Cardiac fibroblast (primary cell): ENCODE measurements at places on chromosomes 16 and 17.

GRCh38 chr16:65415460-65415859 lies 293.6 kb upstream of the CDH11 start:
- no peak for DNase-seq

GRCh38 chr17:3666516-3666915 lies 1.9 kb downstream of the TAX1BP3 start:
- DNase-seq: no peak

DNA sequence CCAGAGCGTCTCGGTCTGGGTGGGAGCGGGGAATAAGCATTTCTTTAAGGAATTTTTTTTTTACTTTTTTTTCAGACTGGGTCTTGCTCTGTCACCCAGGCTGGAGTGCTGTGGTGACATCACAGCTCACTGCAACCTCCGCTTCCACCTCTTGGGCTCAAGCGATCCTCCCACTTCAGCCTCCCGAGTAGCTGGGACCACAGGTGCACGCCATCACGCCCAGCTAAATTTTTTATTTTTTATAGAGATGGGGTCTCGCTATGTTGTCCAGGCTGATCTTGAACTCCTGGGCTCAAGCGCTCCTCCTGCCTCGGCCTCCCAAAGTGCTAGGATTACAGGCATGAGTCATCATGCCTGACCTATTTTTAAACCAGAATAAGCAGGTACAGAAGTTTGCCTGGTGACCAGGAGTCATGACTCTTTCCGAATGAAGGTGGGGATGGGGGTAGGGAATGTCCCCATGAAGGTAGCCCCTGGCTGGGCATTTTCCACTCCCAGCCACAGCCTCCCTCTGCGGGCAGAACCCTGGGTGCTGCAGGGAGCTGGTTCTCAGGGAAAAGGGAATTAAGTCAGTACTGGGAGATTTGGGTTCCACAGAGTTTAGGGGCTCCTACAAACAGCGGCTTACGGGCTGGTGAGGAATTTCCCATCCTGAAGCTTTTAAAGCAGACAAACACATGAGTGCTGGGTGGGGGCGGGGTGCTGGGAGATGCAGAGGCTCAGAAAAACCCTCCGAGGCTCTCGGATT lies 48.3 kb downstream of the TBC1D16 start:
- DNase-seq: no peak

DNA sequence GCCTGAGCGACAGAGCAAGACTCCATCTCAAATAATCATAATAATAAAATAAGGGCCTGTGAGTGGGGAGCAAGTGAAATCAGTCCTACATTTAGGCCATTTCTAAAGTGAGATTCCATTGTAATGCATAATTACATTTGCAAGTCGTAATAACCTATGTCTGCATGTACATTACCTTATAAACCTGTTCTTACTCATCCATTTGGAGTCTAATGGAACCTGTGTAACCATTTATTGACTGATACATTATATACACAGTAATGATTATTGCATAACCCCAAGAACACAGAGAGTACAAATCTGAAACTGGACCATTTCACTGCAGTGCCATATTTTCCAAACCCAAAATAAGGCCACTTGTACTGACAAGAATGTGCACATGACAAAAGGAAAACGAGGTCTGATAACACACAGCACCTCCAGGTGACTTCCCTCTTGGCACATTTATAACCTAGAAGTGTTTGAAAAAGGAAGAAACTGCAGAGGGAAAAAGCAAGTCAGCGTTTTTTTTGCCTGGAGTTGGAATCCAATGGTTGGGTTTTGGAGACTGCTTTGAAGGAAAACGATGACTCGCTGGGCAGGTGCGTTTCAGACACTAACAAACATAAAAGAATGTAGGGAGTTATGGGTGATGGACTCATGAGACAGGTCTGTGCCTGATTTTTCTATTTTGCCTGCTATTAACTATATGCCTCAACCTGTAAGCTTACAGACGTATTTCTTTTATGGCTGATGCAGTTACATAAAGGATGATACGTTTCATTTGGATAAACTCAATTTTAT lies 63.6 kb upstream of the KIFC3 start:
- DNase-seq: no peak

GRCh38 chr16:3767333-3767986 lies 50.1 kb upstream of the TRAP1 start:
- no peak for DNase-seq

DNA sequence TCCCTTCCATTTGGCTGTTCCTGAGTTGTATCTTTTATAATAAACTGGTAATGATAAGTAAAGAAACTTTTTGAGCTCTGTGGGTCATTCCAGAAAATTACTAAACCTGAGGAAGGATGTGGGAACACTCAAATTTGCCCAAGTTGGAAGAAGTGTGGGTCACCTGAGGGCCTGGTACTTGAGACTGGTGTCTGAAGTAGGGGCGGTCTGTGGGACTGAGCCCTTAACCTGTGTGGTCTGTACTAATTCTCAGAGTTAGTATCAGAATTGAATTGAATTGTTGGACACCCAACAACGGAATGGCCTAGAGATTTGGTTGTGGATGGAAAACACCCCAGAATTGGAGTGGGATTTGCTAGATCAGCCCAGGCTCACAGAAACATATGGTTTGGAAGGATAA lies 43.1 kb downstream of the IKZF3 start:
- no peak for DNase-seq

GRCh38 chr16:3536271-3536731 lies 35.5 kb downstream of the CLUAP1 start:
- peak; percentile 47 for DNase-seq

DNA sequence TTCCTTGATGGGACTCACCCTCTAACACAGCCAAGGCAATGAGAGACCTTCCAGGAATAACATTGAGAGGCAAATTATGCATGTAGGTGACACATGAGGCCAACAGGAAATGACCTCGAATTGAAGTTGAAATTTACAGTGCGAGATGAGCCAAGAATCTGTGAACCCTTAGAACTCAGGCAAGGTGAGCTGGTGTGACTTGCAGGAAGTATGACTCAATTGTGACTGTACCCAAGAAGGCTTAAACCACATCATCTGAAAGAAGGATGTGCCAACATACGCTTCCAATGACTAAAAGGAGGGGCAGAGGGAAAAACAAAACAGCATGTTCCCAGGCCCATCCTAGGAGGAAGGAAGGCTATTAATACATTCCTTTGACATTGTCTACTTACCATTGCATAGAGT lies 44.8 kb downstream of the PITPNC1 start:
- DNase-seq: peak; percentile 71

DNA sequence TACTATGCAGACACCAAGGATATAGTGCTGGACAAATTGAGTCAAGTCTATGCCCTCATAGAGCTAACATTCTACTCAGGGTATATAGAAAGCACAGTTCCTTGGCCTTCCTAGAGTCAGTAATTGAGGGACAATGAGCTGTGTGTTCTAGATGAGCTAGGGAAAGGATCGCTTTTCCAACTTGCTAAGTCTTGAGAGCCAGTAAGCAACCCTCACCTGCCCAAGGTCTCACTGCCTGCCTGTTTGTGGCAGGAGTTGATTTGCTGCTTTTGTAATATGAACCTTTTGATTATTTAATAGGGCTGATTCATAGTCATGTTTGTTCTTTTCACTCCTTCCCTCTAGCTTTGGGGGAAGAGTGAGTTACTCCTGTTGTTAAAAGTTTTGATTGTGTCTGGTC lies 6.5 kb downstream of the DDX42 start:
- DNase-seq: no peak

- no peak for DNase-seq
These were observed 14.9 kb upstream of the TEX2 start for GRCh38 chr17:64277831-64278562.

DNA sequence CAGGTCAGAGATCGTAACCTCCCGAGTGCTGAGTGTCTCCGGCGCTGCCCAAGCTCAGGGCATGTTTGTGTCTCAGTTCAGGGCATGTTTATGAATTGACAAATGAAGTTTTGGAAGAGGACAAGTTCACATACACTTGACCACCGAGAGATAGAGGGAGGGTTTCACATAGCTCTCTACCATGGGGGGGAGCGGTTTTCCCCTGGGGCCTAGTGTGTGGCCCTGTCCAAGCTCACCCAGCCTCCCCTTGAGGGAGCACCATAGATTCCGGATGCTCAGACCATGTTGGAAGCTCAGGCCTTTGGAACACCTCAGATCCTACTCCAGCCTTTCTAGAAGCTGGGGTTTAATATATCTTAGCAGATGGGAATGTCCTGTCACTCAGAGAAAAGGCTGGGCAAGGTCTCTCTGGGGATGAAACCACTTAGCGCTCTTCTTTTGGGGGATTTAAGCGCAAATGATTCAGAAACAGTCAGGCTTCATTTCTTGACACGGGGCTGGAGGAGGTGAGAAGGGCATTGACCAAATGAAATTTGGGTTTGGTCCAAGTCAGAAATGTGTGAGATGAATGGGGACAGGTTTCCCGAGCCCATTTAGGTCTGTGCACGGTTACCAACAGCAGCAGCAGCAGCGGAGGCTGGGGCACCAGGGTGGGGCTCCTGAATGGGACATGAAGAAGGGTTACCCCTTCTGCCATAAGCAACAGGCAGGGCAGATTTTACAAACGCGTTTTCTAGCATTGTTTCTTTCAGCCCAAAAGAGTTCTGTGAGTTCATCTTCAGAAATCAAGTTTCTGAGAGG lies 96.6 kb downstream of the METRNL start:
- DNase-seq: no peak
